ENCODE measurements at places on chromosomes 12 and 14. TPM values are rescaled to one million over a fixed set of nuclear protein-coding genes. Genes with fewer than 3 reads are reported as not detected.

ZDHHC22 gene
- 0.31 TPM for total RNA-seq

SSPN gene
- total RNA-seq, result 0.50 TPM

DIO3 gene
- 3.3 TPM for total RNA-seq

GZMH gene
- total RNA-seq, result not detected

PRR4 gene
- total RNA-seq, result 0.69 TPM

LRP1-AS gene
- not detected for total RNA-seq

IL31 gene
- total RNA-seq, result not detected

NID2 gene
- total RNA-seq, result 22.0 TPM

AICDA gene
- not detected for total RNA-seq

TCHP gene
- 15.2 TPM for total RNA-seq
